ENCODE measurements at places on chromosomes 2 and 18. TPM values are rescaled to one million over a fixed set of nuclear protein-coding genes. Genes with fewer than 3 reads are reported as not detected.

The ITGB1BP1 gene
- 43.3 TPM for total RNA-seq

DNA sequence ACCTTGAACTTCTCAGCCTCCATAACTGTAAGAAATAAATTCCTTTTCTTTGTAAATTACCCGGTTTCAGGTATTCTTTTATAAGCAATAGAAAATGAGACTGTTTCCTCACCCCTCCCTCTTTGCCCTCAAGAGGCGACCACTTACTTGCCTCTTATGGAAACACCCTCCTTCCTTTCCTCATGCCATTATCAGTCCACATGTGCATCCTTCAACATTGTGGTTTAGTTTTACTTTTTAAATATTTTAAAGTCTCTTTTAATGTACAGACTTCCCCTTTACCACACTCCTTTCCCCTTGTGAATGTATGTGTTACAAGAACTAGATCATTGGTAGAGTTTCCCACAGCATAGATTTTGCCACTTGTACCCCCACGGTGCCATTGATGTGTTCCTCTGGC, 202.4 kb upstream of the SIX2 start:
- no peak for DNase-seq

The ANKRD23 gene
- 6.5 TPM for total RNA-seq

- no peak for DNase-seq
Observed at GRCh38 chr18:8036551-8036950, 469.4 kb downstream of the PTPRM start.

DNA sequence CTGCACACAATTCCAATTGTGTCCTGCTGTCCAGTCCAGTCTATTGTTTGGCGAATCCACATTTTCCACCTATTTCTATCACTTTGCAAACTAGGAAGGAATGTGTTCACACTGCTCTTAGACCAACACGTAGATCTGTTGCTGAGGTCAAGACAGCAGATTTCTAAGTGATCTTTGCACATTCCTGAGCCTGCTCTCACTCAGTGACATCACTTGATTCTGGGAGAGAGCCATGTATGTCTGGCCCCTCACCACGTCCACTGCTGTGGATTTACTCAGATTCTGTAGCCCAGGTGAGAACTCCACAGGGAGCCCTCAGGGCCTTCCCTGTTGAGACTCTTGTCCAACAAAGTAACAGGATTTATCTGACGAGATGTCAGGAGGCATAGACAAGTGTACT, 317.2 kb downstream of the TSN start:
- DNase-seq: no peak

DNA sequence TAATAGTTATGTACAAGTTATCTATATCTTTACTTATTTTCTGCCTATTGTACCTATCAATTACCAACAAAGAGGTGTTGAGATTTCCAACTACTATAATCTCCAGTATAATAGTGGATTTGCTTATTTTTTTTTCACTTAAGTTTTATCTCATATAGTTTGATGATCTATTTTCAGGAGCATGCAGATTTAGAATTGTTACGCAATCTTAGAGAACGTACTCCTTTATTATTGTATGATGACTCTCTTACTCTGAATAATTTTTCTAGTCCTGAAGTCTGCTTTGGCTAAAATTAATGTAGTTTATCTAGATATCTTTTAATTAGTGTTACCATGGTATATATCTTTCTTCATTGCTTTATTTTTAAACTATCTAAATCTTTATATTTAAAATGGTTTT, 205.2 kb downstream of the SCG2 start:
- no peak for DNase-seq

The ZNF532 gene
- total RNA-seq: 46.2 TPM

DNA sequence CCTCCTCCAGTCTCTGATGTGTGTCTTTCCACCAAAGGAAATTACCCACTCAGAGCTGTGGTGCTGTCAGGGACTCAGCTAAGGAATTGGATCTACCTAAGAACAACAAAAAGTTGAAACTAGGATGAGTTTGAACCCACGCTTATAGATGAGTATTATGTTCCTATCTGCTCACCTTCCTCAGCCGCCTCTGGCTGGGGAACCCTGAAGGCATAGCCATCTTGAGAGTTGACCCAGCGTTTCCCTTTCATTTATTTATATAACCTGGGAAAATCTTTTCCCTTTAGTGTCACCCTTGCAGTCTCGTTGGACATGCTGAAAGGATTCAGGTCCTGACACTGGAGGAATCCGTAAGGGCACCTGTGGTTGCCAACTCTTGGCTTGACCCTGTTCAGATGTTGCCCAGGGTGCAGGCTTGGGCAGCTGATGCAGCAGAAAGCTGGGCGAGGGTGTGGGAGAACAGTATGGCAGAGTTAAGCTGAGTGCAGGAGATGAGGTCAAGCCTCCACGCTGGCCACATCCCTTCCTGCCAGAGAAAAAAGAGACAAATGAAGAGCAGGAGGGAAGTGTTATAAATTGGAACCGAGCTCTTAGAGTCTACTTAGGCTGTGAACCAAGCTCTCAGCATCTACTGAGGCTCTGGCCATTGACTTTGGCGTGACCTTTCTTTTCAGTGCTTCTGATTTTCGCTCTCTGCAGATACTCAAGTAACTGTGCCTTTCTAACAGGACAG, 1.9 kb downstream of the CDH20 start:
- peak; percentile 25 for DNase-seq

The TEX44 gene
- not detected for total RNA-seq

The ALPG gene
- total RNA-seq: not detected

The SLC16A14 gene
- 4.2 TPM for total RNA-seq

- DNase-seq: no peak
Observed at GRCh38 chr18:80023173-80023572, 11.1 kb upstream of the RBFA start.

DNA sequence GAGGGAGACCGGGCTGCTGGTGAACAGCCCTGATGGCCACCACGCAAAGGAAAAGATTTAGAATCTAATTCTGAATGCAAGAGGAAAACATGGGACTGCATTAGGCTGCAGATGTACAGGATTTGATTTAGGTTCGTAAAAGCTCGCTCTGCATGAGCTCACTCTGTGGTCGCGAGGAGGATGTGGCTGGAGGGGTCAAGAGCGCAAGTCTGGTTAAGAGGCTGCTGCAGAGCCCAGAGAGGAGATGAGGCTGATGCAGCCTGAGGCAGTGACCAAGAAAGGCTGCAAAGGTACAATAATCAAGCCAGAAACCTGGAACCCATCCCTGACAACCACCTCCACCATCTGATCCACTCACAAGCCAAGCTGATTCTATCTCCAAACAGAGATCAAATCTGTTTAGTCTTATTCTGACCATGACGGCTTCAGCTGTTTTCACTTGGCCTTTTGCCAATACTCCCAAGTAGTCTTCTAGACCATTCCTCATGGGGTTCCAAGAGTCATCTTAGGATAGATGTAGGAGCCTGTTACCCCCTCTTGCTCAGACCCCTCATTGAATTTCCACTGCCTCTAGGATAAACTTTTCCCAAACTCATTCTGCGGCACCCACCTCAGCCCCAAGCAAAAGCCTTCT, 58.9 kb upstream of the ARL4C start:
- DNase-seq: peak; percentile 40

DNA sequence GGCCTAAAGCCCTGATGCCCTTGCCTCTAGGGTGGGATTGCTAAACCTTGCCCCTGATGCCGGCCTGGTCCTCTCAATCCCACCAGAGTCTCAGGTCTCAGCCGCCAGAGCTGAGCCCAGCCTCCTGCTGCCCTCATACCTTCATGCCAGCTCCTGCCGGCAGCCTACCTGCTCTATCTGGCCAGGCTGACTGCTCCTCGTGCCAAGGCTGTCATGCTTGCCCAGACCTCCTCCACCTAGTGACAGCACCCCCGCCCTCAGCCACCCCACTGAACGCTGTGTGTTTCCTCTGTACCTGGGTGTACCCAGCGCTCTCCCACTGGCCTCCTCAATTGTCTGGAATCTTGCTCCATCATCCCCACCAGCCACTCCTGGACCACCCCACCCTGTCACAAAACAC, 120.1 kb downstream of the CACNB4 start:
- no peak for DNase-seq

DNA sequence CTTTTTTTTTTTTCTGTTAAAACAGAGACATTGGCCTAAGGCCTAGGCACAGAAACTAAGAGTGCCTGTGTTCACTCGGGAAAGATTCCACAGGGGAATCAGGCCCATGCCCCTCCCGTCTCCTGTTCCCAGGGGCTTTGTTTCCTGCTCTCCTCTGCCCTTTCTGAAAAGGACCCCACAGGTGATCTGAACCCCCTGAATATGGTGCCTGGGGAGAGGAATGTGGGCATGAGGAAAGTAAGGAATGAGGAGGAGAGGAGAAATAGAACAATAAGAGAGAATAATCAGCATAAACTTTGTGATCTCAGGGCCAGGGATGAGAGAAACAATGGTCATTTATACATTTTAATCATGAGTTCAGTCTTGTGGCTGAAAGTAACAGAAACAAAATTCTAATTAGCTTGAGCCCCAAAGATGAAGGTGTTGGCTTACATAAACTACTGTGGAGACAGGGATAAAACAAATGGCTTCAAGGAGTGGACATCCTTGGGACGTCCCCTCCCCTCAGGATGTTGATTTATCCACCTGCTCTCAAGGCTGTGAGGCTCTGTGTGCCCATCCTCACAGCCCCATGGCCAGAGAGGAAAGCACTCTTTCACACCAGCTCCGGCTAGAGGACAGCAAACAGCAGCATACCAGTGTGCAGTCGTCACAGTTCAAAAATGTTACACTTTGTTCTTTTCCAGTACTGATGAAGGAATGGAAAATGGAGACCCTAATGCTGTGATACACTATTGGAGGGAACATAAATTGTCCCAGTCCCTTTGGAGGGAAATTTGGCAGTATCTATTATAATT, 46.4 kb upstream of the MRPL33 start:
- DNase-seq: peak; percentile 65

GRCh38 chr2:72934683-72935610, 17.6 kb downstream of the EMX1 start:
- DNase-seq: no peak

DNA sequence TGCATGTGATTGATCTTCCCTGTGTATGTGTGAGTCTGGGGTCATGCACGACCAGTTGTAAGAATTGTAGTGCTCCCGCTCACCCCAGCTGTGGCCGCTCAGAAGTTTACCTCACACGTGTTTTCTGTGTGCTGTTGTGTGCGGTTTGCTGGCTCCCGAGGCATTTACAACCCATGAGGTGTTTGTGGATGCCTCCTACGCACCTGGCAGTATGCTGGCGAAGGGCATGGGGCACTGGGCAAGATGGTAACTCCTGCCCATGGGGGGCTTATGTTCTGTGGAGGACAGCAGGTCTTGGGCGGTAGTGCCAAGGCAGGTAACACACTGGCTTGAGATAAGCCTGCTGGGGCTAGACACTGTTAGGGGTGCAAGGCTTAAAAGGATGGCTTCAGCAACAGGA, 102.6 kb upstream of the HS6ST1 start:
- DNase-seq: no peak

GRCh38 chr2:71747559-71747958, 294.2 kb downstream of the DYSF start:
- DNase-seq: no peak

DNA sequence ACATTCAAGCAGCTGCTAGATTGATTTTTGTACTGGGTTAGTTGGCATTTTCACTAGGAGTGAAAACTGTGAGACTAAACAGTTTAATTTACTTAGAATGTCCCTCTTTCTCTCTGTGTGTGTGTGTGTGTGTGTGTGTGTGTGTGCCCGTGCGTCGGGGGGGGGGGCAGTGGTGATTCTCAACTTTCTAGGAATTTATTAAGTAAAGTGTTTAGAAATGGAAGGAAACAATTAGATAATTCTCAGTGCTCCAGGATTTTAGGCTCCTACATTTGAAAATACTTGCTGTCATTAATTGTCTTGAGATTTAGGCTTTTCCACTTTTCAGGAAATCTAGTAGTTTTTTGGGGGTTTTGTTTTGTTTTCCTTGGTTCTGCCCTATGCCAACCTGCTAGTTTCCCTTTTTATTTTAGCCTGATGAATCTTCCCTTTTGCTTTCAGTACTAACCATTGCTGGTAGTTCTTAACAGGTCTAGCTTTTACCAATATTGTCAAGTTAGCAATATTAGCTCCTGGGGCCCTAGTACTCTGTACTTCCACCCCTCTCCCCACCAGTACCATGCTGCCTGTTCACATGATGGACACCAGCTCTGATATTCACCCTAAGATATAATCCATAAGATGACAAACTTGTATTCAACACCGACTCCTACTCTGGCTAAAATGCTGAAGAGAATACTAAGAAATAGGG, 4.9 kb downstream of the EPAS1 start:
- no peak for DNase-seq

The CROCC2 gene
- total RNA-seq: 0.04 TPM

DNA sequence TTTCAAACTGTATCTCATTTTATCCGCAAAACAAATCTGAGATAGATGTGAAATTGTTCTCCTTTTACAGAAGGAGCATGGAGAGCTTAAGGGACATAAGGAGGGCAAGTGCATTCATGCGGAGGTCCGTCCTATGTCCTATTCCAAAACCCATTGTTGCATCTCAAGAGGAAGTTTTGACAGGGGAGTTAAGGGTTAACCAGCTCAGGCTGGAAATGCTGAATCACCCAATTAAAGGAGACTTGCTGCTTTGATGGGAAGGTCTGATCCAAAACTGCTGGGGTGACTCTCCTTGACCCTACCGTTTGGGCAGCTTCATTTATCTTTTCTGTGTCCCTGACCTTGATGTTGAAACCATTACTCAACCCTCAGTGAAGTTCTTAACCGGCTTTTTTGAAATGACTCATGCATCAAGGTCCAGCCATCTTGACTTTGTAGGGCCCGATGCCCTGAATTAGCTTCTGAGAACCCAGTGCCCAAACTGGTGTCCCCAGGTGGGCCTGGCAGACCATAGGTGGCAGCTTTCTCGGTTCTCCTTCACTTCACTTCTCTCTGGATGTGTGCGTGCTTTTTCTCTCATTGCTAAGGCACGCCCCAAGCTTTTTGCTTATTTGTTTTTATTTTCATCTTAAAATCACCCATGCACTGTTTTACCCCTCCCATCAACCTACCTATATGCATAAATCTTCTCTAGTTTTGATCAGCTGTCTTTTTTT, 15.9 kb upstream of the TXNDC2 start:
- no peak for DNase-seq

The ONECUT2 gene
- total RNA-seq: 0.35 TPM

DNA sequence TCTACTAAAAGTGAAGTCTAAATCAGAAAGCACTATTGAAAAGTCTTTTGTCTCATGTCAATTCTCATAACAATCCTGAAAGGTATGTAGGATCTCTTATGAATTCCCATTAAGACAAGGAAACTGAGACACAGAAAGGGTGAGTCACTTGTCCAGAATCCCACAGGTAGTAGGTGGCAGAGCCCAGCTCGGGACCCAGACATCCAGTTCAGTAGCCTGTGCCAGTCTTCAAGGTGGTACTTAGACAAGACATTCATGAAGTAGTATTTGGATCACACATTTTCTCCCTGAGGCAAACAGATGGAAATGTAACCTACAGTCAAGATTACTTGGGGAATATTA, 14.8 kb upstream of the PARD3B start:
- DNase-seq: no peak

The FEV gene
- total RNA-seq: not detected

The MRO gene
- total RNA-seq: 0.22 TPM

DNA sequence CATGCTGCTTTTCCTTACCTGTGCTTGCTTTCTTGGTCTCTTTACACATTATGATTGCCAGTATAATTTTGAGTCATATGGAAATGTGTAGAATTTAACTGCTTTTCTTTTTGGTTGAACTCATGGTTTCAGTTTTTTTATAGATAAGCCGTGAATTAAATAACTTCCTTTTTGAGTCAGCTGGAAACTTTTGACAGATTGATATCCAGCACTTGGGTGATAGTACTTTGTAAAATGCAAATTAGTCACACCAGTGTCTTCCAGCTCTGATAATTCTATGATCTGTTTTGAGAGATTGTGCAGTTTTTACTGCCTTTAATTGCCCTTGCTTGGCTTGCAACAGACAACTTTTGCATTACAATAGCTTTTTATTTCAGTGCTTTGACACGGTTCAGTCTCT, 86.4 kb downstream of the NCOA1 start:
- peak; percentile 6 for DNase-seq
